ENCODE measurements at places on chromosomes 6 and 20. TPM values are rescaled to one million over a fixed set of nuclear protein-coding genes. Genes with fewer than 3 reads are reported as not detected.

DNA sequence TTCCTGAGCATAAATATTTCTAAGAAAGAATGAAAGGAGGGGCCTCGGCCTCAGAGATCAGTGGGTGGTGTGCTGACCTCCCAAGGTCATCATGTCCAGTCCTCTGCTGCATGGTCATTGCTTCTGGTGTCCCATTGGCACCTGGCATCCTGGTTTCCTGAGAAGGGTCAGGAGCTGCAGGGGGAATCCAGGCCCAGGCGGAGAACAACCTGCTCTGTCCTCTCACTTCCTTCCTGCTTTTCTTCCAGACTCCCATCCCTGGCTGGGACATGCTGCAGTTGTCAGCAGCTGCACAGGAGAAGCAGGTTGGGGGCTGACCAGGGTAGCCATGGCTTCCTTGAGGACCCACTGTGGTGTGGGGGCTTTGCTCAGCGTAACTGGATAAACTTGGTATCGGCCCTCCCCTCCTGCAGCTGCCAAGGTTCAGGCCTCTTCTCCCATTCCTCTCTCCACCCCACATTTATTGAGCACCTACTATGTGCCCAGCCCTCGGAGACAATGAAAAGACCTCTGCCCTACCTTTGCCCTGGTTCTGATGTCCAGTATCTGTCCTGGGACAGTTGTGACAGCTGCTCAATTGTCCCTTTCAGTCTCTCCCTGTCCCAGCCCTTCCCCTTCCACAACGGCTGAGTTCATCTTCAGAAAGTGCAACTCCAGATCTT lies 155.2 kb downstream of the CEBPB start:
- no peak overlapping the region for H3K27ac ChIP-seq
- peaks cover 12% of the 10 kb centered on the region for H3K4me1 ChIP-seq
- DNase-seq = no peak
- no peaks in the 10 kb centered on the region for H3K36me3 ChIP-seq

DNA sequence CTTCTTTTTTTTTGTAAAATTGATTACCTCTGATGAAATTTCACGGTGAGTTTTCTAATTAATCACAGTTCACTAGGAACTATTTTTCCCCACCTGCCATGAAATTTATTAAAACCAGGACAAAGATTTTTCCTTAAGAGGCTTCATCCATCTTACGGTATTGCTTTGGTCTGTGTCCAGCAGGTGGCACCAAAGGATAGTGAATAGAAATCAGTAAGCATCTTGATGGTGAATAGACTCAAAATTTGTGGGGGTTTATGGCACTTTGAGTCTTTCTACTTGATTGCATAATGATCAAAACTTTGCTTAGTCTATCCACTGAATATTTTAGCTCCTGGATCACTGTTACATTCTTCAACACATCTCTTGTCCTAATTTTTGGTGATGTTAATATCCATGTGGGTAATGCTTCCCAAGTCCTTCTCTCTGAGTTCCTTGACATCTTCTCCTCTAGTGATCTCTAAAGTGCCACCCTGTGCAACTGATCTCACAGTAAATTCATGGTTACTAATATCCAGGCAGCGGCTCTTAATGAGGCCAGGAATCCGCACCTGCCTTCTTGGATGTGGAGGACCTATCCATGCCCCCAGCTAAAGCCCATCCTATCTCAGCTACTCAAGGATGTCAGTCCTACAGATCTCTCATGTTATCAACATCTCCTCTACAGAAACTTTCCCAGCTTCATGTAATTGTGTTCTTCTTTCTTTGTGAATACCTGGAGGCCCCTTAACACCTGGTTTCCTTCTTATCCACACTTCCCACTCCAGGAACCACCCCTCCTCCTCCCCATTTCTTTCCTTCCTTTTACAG lies 54.5 kb downstream of the STMND1 start:
- DNase-seq = peak; percentile 70
- H3K4me1 ChIP-seq = no peaks in the 10 kb centered on the region
- H3K27me3 ChIP-seq = no peaks in the 10 kb centered on the region
- H3K36me3 ChIP-seq = no peaks in the 10 kb centered on the region
- no peak overlapping the region for H3K27ac ChIP-seq
- H3K4me3 ChIP-seq = no peak overlapping the region

DNA sequence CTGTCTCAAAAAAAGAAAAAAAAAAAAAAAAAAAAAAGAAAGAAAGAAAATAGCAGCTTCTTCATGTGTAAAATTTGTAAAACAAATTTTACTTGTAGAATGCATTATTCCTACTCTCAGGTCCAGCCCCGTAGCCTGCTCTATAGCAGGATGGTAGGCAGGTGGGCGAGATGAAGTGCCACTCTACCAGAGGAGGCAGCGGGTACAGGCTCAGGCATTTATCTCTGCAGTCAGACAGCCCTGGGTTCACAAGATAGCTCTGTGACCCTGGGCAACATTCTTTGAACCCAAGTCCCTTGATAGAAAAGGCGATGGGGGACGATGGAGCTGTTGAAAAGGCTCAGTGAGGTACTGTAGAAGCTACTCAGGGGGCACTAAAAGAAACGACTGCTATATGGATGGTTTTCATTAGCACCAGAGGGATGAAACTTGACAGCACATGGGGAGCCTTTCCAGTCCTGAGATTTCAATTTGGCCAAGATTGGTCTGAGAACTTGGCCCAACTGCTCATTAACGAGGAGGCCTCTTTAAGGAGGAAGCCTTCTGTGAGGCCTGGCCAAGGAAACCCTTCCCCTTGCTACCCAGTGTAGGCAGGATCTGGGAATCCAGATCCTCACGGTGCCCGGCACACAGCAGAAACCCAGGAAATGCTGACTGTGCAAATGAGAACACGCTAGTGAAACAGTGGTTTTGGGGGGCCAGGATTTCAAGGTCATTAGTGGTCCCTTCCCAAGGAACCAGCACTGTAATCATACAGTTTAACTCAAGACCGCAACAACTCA lies 63.1 kb downstream of the MYH7B start:
- peaks cover 7% of the 10 kb centered on the region for H3K36me3 ChIP-seq
- DNase-seq = no peak
- no peak overlapping the region for H3K4me3 ChIP-seq
- H3K27me3 ChIP-seq = no peaks in the 10 kb centered on the region
- no peak overlapping the region for H3K27ac ChIP-seq

Gene SLPI
- total RNA-seq = not detected

DNA sequence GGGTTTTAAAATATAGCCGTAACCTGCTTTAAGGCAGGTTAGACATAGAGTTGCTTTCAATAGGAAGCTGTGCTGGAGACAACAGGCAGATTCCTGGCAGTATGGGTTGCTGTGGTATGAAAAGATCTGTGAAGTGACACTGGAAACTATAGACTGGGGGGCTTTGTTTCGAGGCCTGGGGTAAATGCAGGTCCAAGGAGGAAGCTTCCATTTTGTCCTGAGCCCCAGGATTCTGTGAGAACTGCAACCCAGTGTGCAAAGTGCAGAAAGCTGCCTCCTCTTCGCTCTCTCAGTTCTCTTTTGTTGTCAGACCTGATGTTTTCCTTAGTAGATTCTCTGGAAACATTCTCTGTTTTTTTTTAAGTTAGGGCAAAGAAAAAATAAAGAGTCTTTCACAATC lies 86.9 kb downstream of the LYRM4 start:
- H3K36me3 ChIP-seq = no peaks in the 10 kb centered on the region
- peak; percentile 37 for DNase-seq
- peaks cover 30% of the 10 kb centered on the region for H3K4me1 ChIP-seq
- peak overlapping the region; percentile 67 for H3K27ac ChIP-seq
- H3K27me3 ChIP-seq = no peaks in the 10 kb centered on the region

DNA sequence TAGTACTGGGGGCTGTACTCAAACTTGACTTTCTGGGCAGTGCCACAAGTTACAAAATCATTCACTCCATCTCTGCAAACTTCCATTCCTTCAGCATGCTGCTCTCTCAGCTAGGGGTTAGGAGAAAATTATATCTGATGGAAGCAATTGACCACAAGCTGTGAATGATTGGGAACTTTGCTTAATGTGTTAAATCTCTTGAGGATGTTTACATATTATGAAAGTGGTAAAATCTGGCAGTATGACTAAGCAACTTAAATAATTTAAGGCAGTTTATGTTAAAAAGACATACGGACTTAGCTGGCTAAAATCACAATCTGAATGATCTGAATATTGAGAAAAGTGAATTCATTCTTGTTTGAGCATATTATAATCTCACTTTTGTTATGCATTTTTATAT lies 415.0 kb downstream of the PHF3 start:
- no peaks in the 10 kb centered on the region for H3K4me1 ChIP-seq
- H3K4me3 ChIP-seq = no peak overlapping the region
- no peak for DNase-seq
- no peaks in the 10 kb centered on the region for H3K36me3 ChIP-seq
- H3K27ac ChIP-seq = no peak overlapping the region

DNA sequence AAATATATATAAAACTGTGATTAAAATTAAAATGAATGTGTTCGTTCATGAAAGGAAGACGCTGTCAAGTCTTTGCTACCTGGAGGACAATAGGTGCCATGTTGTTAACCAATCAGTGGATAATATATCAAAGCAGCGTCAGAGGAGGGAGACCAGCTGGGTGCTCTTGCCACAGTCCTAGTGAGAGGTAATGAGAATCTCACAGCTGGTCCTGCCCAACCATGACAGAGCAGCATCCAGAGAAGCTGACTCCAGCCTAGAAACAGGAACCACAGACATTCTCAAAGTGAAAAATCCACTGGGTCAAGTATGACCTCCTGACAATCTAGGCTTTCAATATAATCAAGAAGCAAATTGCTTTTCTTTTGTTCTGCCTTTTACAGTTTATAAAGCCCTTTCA lies 94.5 kb upstream of the LRFN2 start:
- H3K4me1 ChIP-seq = no peaks in the 10 kb centered on the region
- no peaks in the 10 kb centered on the region for H3K27me3 ChIP-seq
- no peaks in the 10 kb centered on the region for H3K36me3 ChIP-seq
- no peak overlapping the region for H3K27ac ChIP-seq
- no peak overlapping the region for H3K4me3 ChIP-seq

Gene RFX6
- not detected for total RNA-seq

- no peaks in the 10 kb centered on the region for H3K4me1 ChIP-seq
- H3K27me3 ChIP-seq = no peaks in the 10 kb centered on the region
- H3K4me3 ChIP-seq = no peak overlapping the region
- DNase-seq = no peak
These were observed 45.9 kb upstream of the ID4 start for GRCh38 chr6:19791267-19791666.

DNA sequence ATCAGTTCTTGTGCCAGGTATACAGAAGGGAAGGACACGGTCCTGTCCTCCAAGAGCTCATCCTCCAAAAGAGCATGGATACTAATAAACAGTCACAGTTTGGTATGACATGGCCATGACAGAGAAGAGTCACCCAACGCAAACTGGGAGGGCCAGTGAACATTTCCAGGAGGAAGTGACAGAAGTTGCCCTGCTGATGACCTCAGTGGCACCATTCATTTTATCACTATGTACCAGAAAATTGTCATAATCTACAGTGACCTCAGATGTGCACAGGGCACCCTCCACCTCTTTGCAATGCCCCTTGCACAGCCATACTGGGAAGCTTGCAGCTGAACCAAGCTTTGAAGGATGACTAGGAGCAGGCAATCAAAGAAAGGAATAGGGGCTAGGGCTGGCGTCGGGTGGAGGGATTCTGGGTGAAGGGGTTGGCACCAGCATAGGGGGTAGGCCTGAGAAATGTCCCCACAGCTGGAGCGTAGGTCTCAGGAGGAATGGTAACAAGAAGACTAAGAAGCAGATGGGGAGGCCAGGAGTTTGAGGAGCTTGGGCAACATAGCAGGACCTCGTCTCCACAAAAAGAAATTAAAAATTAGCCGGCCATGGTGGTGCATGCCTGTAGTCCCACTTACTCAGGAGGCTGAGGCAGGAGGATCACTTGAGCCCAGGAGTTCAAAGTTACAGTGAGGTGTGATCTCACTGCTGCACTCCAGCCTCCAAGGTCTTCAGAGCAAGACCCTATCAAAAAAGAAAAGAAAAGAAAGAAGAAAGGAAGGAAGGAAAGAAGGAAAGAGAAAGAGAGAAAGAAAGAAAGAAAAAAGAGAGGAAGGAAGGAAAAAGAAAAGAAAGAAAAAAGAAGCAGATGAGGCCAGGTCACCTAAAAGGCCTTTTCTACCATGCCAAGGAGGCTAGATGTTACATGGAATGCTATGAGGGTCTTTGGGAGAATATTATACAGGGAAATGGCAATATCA lies 65.3 kb upstream of the SNX9 start:
- no peaks in the 10 kb centered on the region for H3K36me3 ChIP-seq
- H3K4me3 ChIP-seq = no peak overlapping the region
- no peak overlapping the region for H3K27ac ChIP-seq
- no peak for DNase-seq
- H3K27me3 ChIP-seq = no peaks in the 10 kb centered on the region

- peaks cover 3% of the 10 kb centered on the region for H3K36me3 ChIP-seq
- no peak for DNase-seq
- no peaks in the 10 kb centered on the region for H3K4me1 ChIP-seq
- H3K4me3 ChIP-seq = no peak overlapping the region
- no peak overlapping the region for H3K27ac ChIP-seq
- H3K27me3 ChIP-seq = no peaks in the 10 kb centered on the region
These were observed 106.8 kb upstream of the THEMIS start for GRCh38 chr6:128007658-128008057.

DNA sequence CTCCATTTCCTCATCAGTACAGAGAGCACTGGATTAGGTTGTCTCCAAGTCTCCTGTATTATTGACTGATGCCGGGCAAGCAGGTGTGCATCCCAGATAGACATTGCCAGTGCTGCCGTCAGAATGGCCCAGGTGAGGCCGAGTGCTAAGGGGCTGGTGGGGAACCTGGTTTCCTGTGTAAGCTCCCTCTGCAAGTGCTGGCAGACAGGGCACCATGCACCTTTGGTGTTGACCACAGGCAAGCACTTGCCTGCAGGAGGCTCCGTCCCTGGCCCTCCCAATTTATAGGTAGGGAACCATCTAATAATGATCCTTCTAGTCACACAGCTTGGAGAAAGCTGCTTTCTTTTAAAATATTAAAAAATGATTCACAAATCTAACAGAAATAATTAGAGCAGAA lies 747 bp downstream of the GABRR1 start:
- no peak overlapping the region for H3K27ac ChIP-seq
- DNase-seq = no peak

- no peak for DNase-seq
- no peak overlapping the region for H3K4me3 ChIP-seq
- no peak overlapping the region for H3K27ac ChIP-seq
These were observed 17.1 kb downstream of the TTLL2 start for GRCh38 chr6:167341665-167342655.

DNA sequence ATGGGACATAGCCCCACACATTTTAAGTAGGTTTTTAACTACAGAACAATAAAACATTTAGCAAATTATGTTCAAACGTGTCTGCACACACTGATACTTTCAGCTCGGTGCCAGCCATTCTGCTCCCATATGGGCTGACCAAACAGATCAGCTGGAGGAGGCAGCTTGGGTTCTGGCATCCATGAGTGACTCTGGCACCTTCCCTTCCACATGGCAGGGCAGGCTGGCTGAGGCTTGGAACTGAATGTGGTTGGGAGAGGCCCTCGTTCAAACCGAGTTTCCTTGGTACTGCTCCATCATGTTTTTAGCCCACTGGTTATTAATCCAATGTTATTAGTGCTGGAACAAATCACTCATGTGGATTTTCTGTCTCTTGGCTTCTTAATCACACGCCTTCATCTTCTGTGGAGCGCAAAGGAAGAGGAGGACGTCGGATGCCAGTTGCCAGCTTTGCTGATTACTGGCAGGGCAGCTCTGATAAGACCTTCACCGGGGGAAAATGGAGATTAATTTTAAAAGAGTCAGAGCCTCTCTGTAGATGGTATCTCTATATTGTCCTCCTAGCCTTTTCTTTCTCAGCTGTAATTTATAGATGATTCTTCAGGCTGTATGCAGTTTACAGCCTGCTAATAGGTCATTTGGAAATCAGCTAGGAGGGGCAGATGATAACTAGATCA lies 93.1 kb upstream of the TIAM2 start:
- H3K4me1 ChIP-seq = no peaks in the 10 kb centered on the region
- H3K27ac ChIP-seq = no peak overlapping the region
- peaks cover 2% of the 10 kb centered on the region for H3K36me3 ChIP-seq
- H3K4me3 ChIP-seq = no peak overlapping the region
- no peaks in the 10 kb centered on the region for H3K27me3 ChIP-seq
- no peak for DNase-seq

Gene DEFB124
- total RNA-seq = not detected

Gene ULBP3
- total RNA-seq = 0.69 TPM

Data from B cell (primary cell).